ENCODE measurements at places on chromosomes 1 and 21.

GRCh38 chr1:228007049-228007800 is 427 bp downstream of the WNT3A start:
- no peak for DNase-seq

DNA sequence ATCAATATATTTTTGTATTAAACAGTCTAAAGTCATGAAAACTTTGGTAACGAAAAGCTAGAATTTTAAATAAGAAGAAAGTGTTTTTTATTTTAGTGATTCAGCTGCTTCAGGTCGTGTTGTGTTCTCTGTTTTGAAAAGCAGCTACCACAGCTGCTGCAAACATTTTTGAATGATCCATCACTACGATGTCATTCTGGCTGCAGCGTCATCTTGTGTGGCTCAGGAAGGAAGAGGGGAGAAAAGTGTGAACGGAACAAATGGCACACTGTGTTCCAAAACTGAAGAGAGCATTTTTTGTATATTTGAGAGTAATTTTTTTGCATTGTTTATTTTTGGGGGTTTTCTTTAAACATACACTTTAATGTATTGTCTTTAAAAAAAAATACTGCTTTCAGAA is 323.0 kb upstream of the ADGRL2 start:
- no peak for DNase-seq

DNA sequence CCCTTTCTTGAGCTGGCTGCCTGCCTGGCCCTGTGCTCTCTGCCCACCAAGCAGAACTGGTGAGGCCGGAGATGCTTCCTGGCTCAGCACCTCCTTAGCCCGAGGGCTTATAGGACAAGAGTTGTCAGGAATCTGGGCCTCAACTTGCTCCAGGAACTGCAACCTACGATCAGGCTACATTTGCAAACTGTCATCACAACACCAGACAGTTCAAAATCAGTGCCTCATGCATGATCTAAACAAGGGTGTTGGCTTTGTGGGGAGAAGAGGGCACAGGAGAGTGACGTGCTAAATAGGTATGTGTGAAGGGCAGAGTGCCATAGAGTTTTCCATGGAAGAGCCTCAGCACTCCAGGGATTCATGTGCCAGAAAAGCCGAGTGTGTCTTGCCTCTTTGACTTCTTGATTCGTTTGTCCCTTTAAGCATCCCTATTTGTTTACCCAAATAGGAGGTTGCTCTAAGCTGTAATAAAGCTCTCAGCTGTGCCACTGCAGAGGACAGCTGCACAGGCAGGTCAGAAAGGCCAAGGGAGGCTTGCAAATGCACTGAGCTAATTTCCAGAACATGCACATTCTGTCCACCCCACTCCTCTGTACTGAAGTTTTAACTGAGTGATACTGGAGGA is 30.2 kb upstream of the NEK2 start:
- DNase-seq = no peak

DNA sequence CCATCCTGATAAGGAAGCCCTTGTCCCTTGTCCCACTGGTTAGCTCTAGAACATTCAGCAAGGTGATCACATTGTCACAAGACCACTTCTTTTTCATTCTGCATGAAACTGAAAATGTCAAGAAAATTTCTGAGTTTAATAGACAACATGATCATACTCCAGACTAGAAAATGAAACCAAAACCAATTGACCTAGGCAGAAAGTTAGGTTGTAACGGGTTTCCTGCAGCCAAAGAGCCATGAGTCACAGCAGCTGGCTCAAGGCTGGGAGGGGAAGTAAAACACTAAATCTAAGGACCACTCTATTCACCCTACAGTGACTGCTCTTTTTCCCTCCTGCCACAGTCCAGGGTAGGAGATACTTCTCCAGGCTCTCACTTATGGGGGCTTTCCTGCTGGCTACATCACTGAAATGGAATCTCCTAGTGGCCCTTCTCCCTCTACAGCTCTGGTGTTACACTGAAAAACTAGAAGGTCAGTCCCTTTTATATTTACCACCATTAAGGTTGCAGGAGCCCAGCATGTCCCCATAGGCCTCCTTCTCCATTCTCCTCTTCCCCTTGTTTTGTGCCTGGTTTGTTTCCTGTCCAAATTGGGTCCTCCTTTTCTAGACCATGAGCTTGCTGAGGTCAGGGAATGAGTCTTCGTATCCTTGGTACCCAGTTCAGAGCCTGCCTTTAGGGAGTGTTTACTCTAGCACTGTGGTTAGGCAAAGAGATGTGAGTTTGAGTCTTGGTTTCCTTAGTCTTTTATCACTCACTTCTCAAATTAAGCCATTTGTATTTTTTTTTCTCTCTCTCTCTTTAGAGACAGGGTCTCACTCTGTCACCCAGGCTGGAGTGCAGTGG is 236.5 kb upstream of the JUN start:
- no peak for DNase-seq

GRCh38 chr21:25639551-25640201 is 618 bp downstream of the JAM2 start:
- no peak for DNase-seq
